ENCODE measurements at places on chromosomes 6 and 20. TPM values are rescaled to one million over a fixed set of nuclear protein-coding genes. Genes with fewer than 3 reads are reported as not detected.

DNA sequence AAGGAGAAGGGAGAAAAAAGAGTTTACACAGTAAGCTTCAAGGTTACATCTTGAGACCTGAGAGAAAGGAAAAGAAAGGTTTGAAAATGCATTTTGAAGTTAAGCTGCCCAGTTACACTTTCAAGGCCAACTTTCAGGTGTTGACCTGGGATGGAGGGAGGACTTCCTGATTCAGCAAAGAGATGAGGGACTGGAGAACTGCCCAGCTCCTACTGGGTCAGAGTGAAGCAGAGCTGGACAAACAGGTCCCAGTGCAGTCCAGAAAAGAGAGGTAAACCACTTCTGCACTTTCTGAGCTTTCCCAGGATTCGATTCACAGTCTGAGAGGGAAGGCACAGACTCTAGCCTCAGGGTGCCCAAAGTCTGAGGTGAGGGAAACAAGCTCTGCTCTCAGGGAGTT lies 6.0 kb upstream of the TJAP1 start:
- H3K36me3 ChIP-seq = no peaks in the 10 kb centered on the region
- no peak for DNase-seq
- no peaks in the 10 kb centered on the region for H3K4me1 ChIP-seq
- H3K4me3 ChIP-seq = no peak overlapping the region
- H3K27ac ChIP-seq = no peak overlapping the region

- H3K4me1 ChIP-seq = no peaks in the 10 kb centered on the region
- no peak overlapping the region for H3K4me3 ChIP-seq
- no peaks in the 10 kb centered on the region for H3K36me3 ChIP-seq
- no peaks in the 10 kb centered on the region for H3K27me3 ChIP-seq
- H3K27ac ChIP-seq = no peak overlapping the region
These were observed 143.0 kb upstream of the PTPN1 start for GRCh38 chr20:50367104-50367674.

GRCh38 chr6:46684771-46685170 lies 2.9 kb upstream of the TDRD6 start:
- no peaks in the 10 kb centered on the region for H3K4me1 ChIP-seq
- H3K27me3 ChIP-seq = no peaks in the 10 kb centered on the region
- no peaks in the 10 kb centered on the region for H3K36me3 ChIP-seq
- H3K27ac ChIP-seq = no peak overlapping the region
- DNase-seq = no peak

DNA sequence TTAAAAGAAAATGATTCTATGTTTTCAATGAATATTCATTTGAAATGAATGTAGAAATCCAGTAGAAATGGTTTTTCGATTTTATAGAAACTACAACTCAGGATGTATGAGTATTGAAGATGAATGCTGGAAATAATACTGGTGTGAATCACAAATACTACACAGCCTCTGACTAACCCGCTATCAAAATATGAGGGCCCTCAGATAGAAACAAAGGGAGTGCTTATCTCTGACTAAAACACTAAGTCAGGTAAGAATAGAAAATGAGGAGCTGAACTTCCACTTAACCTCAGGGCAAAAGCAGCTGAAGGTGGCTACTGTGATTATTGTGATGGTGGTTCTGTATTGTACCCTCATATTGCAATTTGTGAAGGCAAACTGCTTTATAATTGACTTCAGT lies 220.9 kb upstream of the RNF217 start:
- no peak overlapping the region for H3K27ac ChIP-seq
- H3K4me3 ChIP-seq = no peak overlapping the region
- DNase-seq = no peak
- H3K27me3 ChIP-seq = no peaks in the 10 kb centered on the region

GRCh38 chr20:46647469-46647868 lies 3.8 kb downstream of the SLC13A3 start:
- no peak for DNase-seq
- no peaks in the 10 kb centered on the region for H3K36me3 ChIP-seq
- H3K4me3 ChIP-seq = no peak overlapping the region
- H3K27me3 ChIP-seq = peaks cover 6% of the 10 kb centered on the region
- H3K4me1 ChIP-seq = no peaks in the 10 kb centered on the region

DNA sequence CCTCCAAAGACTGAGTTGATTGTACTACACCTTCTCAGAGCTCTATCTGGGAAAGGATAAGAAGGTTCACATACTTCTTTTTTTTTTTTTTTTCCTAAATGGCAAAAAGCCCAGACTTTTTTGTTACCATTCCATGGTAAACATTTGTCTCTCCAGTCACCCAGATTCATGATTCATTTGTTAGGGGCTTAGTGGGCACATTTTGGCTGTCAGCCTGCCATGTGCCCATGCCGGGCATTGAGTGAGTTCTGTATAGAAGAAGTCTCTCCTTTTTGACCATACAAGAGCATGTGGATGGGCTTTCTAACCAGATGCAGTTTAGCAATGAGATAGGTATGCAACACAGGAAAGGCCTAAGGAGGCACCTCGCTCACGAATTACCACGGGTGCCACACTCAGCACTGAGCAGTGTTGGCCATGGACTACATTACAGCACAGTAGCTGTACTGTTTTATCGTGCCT lies 447.5 kb upstream of the HSF2 start:
- H3K4me3 ChIP-seq = no peak overlapping the region
- H3K36me3 ChIP-seq = no peaks in the 10 kb centered on the region
- no peaks in the 10 kb centered on the region for H3K4me1 ChIP-seq
- H3K27ac ChIP-seq = no peak overlapping the region
- no peak for DNase-seq

GRCh38 chr20:21397341-21398108 lies at the start of gene NKX2-4:
Gene NKX2-4, minus strand, starts transcription at chr20:21397526. Its CDS starts 127 bp downstream, at chr20:21397399.
- peaks cover 23% of the 10 kb centered on the region for H3K4me1 ChIP-seq
- peaks cover 70% of the 10 kb centered on the region for H3K27me3 ChIP-seq
- H3K27ac ChIP-seq = no peak within 1 kb of the TSS
- no peak for DNase-seq

DNA sequence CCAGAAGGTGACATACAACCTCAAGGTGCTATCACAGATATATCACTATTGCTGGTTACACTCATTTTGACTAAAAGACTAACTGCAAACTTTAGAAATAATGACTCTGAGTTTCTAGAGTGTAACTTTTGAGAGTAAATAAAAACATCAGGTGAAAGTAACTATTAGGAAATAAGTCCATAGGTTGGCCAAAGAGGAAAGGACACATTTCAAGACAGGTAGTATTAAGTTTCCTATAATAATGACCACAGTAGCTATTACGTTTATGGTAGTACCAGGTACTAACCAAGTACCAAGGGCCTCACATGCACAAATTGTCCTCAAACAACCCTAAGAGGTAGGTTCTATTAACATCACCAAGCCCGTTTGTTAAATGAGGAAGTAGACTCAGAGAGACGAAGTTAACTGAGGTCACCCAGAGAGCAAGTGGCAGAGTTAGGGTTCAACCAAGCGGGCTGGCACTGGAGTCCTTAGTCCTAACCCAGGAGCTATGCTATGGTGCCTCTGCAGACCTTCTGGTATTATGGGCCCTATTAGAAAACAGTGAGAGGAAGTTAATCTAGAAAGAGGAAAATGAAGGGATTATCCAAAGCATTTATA lies 36.8 kb downstream of the HEBP2 start:
- peaks cover 2% of the 10 kb centered on the region for H3K27me3 ChIP-seq
- no peak for DNase-seq
- no peaks in the 10 kb centered on the region for H3K36me3 ChIP-seq
- no peak overlapping the region for H3K27ac ChIP-seq
- no peak overlapping the region for H3K4me3 ChIP-seq

- no peaks in the 10 kb centered on the region for H3K36me3 ChIP-seq
- no peaks in the 10 kb centered on the region for H3K27me3 ChIP-seq
- H3K27ac ChIP-seq = no peak overlapping the region
- no peak for DNase-seq
- H3K4me1 ChIP-seq = no peaks in the 10 kb centered on the region
These were observed 306.4 kb upstream of the RNF217 start for GRCh38 chr6:124655866-124656265.

- no peaks in the 10 kb centered on the region for H3K4me1 ChIP-seq
- H3K36me3 ChIP-seq = no peaks in the 10 kb centered on the region
- H3K27ac ChIP-seq = no peak overlapping the region
- no peak overlapping the region for H3K4me3 ChIP-seq
These were observed 87.5 kb downstream of the SAMD5 start for GRCh38 chr6:147595961-147596360.

GRCh38 chr6:39493777-39494176 lies 171.3 kb upstream of the KCNK16 start:
- H3K36me3 ChIP-seq = no peaks in the 10 kb centered on the region
- H3K27ac ChIP-seq = no peak overlapping the region
- no peaks in the 10 kb centered on the region for H3K27me3 ChIP-seq
- H3K4me3 ChIP-seq = no peak overlapping the region
- no peak for DNase-seq
- H3K4me1 ChIP-seq = no peaks in the 10 kb centered on the region

DNA sequence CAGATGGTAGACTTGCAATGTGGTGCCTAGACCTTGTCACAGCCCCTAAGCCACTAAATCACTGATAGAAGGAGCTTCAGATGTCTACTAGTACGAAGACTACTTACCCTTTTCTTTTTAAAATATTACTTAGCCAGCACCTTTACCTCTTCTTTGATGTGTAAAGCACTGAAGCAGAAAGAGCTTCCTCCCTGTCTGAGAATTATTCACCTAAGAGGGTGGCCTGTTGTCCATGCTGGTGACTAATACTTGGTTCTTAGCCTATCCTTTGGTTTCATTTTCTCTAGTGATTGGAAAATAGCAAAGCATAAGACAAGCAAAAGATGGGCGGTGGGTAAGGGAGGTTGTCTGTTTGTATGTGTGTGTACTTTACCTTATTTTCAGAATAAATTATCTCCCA lies 794.6 kb downstream of the TFAP2A start:
- no peak overlapping the region for H3K4me3 ChIP-seq
- H3K36me3 ChIP-seq = no peaks in the 10 kb centered on the region
- no peak overlapping the region for H3K27ac ChIP-seq
- no peaks in the 10 kb centered on the region for H3K4me1 ChIP-seq
- no peaks in the 10 kb centered on the region for H3K27me3 ChIP-seq
- DNase-seq = no peak

DNA sequence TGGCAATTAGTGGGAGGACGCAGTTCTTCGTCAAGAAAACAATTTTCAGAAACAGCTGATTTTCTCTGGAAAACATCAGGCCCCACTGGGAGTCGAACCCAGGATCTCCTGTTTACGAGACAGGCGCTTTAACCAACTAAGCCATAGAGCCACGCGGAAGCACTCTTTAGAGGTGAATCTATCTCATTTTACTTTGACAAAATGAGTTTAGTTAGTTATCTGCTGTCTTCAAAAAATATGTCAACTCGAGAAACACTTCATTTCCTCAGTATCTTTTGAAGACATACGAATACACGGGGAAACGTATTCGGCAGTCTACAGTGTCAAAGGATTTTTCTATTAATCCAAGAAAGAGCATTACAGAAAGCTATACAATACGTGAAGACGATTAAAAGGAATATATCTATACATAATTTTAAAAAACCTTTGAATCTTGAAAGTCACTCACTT lies 26.7 kb downstream of the GPX6 start:
- H3K27me3 ChIP-seq = peaks cover 32% of the 10 kb centered on the region
- H3K4me1 ChIP-seq = peaks cover 9% of the 10 kb centered on the region
- H3K36me3 ChIP-seq = no peaks in the 10 kb centered on the region

DNA sequence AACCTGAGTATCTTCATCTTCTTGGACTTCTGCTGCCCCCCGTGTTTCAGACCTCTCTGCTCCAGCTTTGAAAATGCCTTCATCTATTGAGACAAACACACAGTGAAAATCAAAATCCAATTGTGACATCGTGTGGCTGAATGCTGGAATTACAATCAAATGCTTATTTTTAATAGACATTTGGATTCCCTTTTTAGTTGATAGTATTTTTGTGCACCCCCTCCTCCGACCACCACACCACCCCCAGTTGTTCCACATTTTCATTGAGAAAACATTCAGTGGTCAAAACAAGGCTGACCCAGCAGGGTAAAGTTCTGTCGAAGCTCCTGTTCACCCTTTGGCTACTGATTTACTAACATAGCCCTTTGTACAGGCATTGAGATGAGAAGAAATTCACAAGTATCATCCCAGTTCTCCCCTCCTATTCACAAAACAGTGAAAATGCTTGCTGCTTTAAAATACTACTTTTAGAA lies 79.0 kb downstream of the NRSN1 start:
- no peak overlapping the region for H3K27ac ChIP-seq
- H3K36me3 ChIP-seq = no peaks in the 10 kb centered on the region
- H3K4me3 ChIP-seq = no peak overlapping the region
- H3K4me1 ChIP-seq = no peaks in the 10 kb centered on the region
- H3K27me3 ChIP-seq = no peaks in the 10 kb centered on the region

DNA sequence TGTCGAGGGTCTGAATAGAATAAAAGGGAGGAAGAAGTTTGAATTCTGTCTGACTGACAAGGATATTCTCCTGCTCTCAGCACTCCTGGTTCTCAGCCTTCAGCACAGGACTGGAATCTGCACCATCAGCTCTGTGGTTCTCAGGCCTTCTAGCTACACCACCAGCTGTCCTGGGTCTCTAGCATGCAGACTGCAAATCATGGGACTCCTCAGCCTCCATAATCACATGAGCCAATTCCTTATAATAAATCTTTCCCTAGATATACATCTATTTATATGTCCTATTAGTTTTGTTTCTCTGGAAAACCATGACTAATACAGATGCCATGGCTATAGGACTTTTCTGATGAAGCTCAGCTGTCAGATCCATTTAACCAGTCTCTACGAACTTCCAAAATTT lies 132.8 kb upstream of the ECI2 start:
- no peak for DNase-seq
- no peak overlapping the region for H3K4me3 ChIP-seq
- no peaks in the 10 kb centered on the region for H3K4me1 ChIP-seq
- peaks cover 5% of the 10 kb centered on the region for H3K27me3 ChIP-seq

GRCh38 chr20:10339609-10340008 lies 94.4 kb downstream of the MKKS start:
- DNase-seq = no peak
- peaks cover 3% of the 10 kb centered on the region for H3K27me3 ChIP-seq
- no peaks in the 10 kb centered on the region for H3K36me3 ChIP-seq
- H3K27ac ChIP-seq = no peak overlapping the region

GRCh38 chr6:149132336-149132735 lies 185.2 kb upstream of the TAB2 start:
- peak overlapping the region; percentile 75 for H3K27ac ChIP-seq
- peaks cover 47% of the 10 kb centered on the region for H3K4me1 ChIP-seq
- no peaks in the 10 kb centered on the region for H3K27me3 ChIP-seq
- H3K36me3 ChIP-seq = no peaks in the 10 kb centered on the region
- H3K4me3 ChIP-seq = peak overlapping the region; percentile 56
- DNase-seq = no peak

- H3K4me3 ChIP-seq = peak overlapping the region; percentile 97
- H3K36me3 ChIP-seq = peaks cover 53% of the 10 kb centered on the region
- H3K27ac ChIP-seq = peak overlapping the region; percentile 84
- no peaks in the 10 kb centered on the region for H3K27me3 ChIP-seq
- DNase-seq = no peak
- H3K4me1 ChIP-seq = peaks cover 60% of the 10 kb centered on the region
These were observed 6.7 kb downstream of the STK4 start for GRCh38 chr20:44973053-44973452.

GRCh38 chr6:85867595-85867994 lies 224.9 kb upstream of the SYNCRIP start:
- H3K4me3 ChIP-seq = no peak overlapping the region
- H3K4me1 ChIP-seq = no peaks in the 10 kb centered on the region
- no peak overlapping the region for H3K27ac ChIP-seq
- no peaks in the 10 kb centered on the region for H3K36me3 ChIP-seq
- H3K27me3 ChIP-seq = no peaks in the 10 kb centered on the region

Gene ARFGEF3
- not detected for total RNA-seq

Gene SGK2
- total RNA-seq = 1.7 TPM

Gene ZKSCAN8
- 27.4 TPM for total RNA-seq

Gene WFDC5
- not detected for total RNA-seq

Measured in CD4-positive, CD25-positive, alpha-beta regulatory T cell (primary cell).